Neural progenitor cell (in vitro differentiated cells): ENCODE measurements at places on chromosomes 5 and 9. TPM values are rescaled to one million over a fixed set of nuclear protein-coding genes. Genes with fewer than 3 reads are reported as not detected.

Gene PLAC8L1
- 0.51 TPM in 1 of 2 replicates, not detected in the other for total RNA-seq

Gene TLX3
- not detected in 2 replicates for total RNA-seq

Gene NSD1
- total RNA-seq, result 61.3 and 114 TPM in 2 replicates

- no peak overlapping the region for H3K4me3 ChIP-seq
- H3K27ac ChIP-seq, result no peak overlapping the region
- H3K36me3 ChIP-seq, result peaks cover 23% of the 10 kb centered on the region
- no peaks in the 10 kb centered on the region for H3K27me3 ChIP-seq
Measured at GRCh38 chr5:141567513-141568117, 51.2 kb downstream of the DIAPH1 start.

GRCh38 chr5:107149243-107150005, 521.3 kb downstream of the EFNA5 start:
- no peak overlapping the region for H3K4me3 ChIP-seq
- peaks cover 13% of the 10 kb centered on the region for H3K4me1 ChIP-seq
- no peaks in the 10 kb centered on the region for H3K27me3 ChIP-seq
- no peak for DNase-seq

- no peaks in the 10 kb centered on the region for H3K36me3 ChIP-seq
- DNase-seq, result no peak
- no peaks in the 10 kb centered on the region for H3K27me3 ChIP-seq
- no peak overlapping the region for H3K27ac ChIP-seq
- H3K4me1 ChIP-seq, result no peaks in the 10 kb centered on the region
- H3K4me3 ChIP-seq, result no peak overlapping the region
Measured at GRCh38 chr9:98310752-98311392, 55.4 kb upstream of the TBC1D2 start.
